Neural cell (in vitro differentiated cells): ENCODE measurements at places on chromosomes 4 and X. TPM values are rescaled to one million over a fixed set of nuclear protein-coding genes. Genes with fewer than 3 reads are reported as not detected.

Gene RAI2
- 1.5 and 4.8 TPM in 2 replicates for polyA plus RNA-seq

Gene MAGEB10
- not detected in 2 replicates for polyA plus RNA-seq

Gene RHOH
- polyA plus RNA-seq = not detected in 2 replicates

Gene ADH1A
- not detected in 2 replicates for polyA plus RNA-seq

Gene ADRA2C
- 3.0 TPM in 2 replicates for polyA plus RNA-seq

Gene CSAG3
- polyA plus RNA-seq = 1.1 and 1.2 TPM in 2 replicates

Gene PNMA6F
- 0.77 and 1.7 TPM in 2 replicates for polyA plus RNA-seq

Gene HTN3
- polyA plus RNA-seq = not detected in 2 replicates

Gene F9
- not detected in 2 replicates for polyA plus RNA-seq

Gene FHIP1A
- not detected in 2 replicates for polyA plus RNA-seq

Gene NEUROG2
- 0.19 and 0.58 TPM in 2 replicates for polyA plus RNA-seq

Gene SERTM2
- polyA plus RNA-seq = not detected in 2 replicates

Gene COL4A6
- polyA plus RNA-seq = 1.6 and 3.1 TPM in 2 replicates

Gene RRAGB
- 124 and 161 TPM in 2 replicates for polyA plus RNA-seq

Gene CXCL11
- polyA plus RNA-seq = 0.18 and 0.33 TPM in 2 replicates

Gene OTUD6A
- not detected in 2 replicates for polyA plus RNA-seq

Gene FREM3
- polyA plus RNA-seq = 0.35 and 0.36 TPM in 2 replicates

Gene OPHN1
- polyA plus RNA-seq = 7.3 and 7.6 TPM in 2 replicates
